ENCODE measurements at places on chromosomes 13 and 19. TPM values are rescaled to one million over a fixed set of nuclear protein-coding genes. Genes with fewer than 3 reads are reported as not detected.
A peak's percentile ranks its signal among the peaks of the same experiment; 100 is the strongest.

- no peak for DNase-seq
These were observed 239.4 kb downstream of the DCLK1 start for GRCh38 chr13:35891507-35892441.

Gene ZNF582
- total RNA-seq: 4.8 TPM

Gene A1BG
- 98.7 TPM for total RNA-seq

Gene ZNF132
- total RNA-seq: 5.4 TPM

Gene HIPK4
- 0.60 TPM for total RNA-seq

Gene ZNF600
- 6.3 TPM for total RNA-seq

Gene NLRP11
- not detected for total RNA-seq

Gene WDR88
- not detected for total RNA-seq

GRCh38 chr13:107266657-107267056 lies 698.7 kb upstream of the ARGLU1 start:
- DNase-seq: no peak

DNA sequence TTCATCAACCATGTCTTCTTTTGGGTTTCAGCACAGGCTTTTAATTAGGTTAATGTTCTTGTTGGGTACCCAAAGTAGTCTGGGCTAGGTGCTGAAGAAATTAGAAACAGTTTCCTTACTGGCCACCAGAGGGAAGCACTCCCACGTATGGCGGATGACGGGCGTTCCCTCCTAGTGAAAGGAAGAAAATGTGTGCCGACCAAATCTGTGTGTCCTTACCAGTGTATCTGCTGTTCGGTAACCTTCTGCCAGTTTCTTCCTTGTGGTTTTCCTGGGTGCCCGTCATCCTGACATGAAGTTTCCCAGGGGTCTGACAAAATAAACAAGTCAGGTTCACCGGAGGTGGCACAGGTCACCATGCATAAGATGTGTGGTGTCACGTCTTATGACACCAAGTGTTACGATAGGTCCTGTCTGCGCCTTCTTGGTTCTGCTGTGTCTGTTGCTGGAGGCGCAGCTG lies 6.0 kb upstream of the WDR88 start:
- DNase-seq: peak; percentile 14

GRCh38 chr13:32907211-32907610 lies 109.0 kb upstream of the KL start:
- DNase-seq: no peak

GRCh38 chr19:38134540-38135149 lies 89.4 kb downstream of the DPF1 start:
- DNase-seq: no peak

- no peak for DNase-seq
These were observed 15.8 kb upstream of the OR7A17 start for GRCh38 chr19:14901675-14902260.

Gene PRX
- 667 TPM for total RNA-seq

Measured in tibial nerve (tissue), 4 donors.